ENCODE measurements at places on chromosomes 1 and 21. TPM values are rescaled to one million over a fixed set of nuclear protein-coding genes. Genes with fewer than 3 reads are reported as not detected.

FCAMR gene
- not detected for total RNA-seq

MAGOH gene
- 27.3 TPM for total RNA-seq

CD53 gene
- total RNA-seq: not detected

AMY1A gene
- total RNA-seq: not detected

LRRC8D gene
- total RNA-seq: 54.9 TPM

TCEA3 gene
- 0.83 TPM for total RNA-seq

SYT14 gene
- total RNA-seq: 18.1 TPM

RIPPLY3 gene
- total RNA-seq: not detected

RGS8 gene
- total RNA-seq: 3.5 TPM

DMBX1 gene
- not detected for total RNA-seq

ETV3L gene
- total RNA-seq: not detected

S100A8 gene
- total RNA-seq: not detected

FAM177B gene
- total RNA-seq: not detected

RGSL1 gene
- not detected for total RNA-seq

KCNN3 gene
- 3.8 TPM for total RNA-seq

AMY1B gene
- total RNA-seq: not detected

PGM1 gene
- total RNA-seq: 3.6 TPM

CD164L2 gene
- not detected for total RNA-seq

UBASH3A gene
- not detected for total RNA-seq

MEX3A gene
- 114 TPM for total RNA-seq

Measured in glutamatergic neuron (in vitro differentiated cells).